ENCODE measurements at places on chromosomes 2 and 18. TPM values are rescaled to one million over a fixed set of nuclear protein-coding genes. Genes with fewer than 3 reads are reported as not detected.

GRCh38 chr2:200765139-200765951 lies 46.4 kb upstream of the BZW1 start:
- no peak for DNase-seq

The FBLN7 gene
- total RNA-seq = 1.5 TPM

The SKOR2 gene
- total RNA-seq = not detected

DNA sequence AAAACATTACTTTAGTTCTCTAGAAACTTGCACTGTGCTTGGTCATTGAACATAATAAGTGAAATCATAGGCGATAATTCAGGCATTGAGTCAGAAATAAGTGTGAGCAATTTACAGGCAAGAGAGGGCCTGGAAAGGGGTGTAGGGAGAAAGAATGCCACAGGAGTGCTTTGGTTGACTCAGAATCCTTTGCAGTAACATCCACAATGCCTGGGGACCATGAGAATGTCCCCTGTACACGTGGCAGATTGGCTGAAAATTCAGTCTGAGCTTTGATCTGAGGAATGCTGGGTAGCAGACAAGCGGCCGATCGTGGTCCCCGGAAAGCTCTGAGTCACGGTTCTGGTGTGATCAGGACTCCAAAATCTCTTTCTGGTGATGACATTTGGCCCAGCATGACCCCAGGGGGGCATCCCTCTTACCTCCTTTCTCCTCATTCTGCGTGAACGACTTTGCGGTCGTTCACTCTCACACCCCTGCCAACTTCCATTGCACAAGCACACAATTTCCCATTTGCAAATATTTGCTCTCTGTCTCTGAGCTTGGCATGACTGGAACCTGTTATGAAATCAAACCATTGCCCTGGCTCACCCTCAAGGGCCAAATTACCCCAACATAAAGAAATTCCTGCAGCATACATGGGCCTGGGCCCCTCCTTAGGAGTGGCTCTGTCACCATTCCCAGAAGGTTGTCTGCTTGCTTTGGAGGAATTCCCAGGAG lies 305.0 kb upstream of the EPAS1 start:
- DNase-seq = peak; percentile 66

DNA sequence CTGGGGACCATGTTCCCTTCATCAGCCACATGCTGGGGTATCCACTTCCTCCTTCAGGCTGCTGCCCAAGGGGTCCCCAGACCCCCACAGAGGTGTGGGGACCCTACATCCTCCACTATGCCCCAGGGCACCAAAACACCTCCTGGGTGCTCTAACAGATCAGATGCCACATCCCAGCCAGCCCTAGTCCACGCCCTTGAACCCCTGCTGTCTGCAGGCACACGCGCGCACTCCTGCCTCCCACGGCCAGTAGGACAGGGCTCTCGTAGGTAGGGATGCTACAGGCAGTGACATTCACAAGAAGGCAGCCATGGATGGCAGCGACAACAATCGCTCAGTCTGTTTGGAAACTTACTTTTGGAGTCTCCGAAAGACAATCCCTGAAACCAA lies 3.0 kb upstream of the GPC1 start:
- no peak for DNase-seq

Data from left colon (tissue), 2 donors.